Jurkat, Clone E6-1 (cell line): ENCODE measurements at places on chromosomes 5 and 9.

GRCh38 chr9:91564081-91564670 lies 140.5 kb upstream of the NFIL3 start:
- no peak for DNase-seq

DNA sequence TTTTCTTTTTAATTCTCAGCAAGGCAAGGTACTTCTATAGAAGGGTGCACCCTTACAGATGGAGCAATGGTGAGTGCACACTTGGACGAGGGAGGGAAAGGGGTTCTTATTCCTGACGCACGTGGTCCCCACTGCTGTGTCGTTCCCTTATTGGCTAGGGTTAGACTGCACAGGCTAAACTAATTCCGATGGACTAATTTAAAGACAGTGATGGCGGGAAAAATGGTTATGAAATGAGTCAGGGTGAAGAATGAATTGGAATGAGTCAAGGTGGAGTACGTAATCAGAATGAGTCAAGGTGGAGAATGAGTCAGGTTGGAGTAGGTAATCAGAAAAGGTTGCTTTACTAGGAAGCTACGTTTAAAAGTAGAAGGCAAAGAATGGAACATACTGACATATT lies 2.1 kb upstream of the HMGCS1 start:
- DNase-seq: no peak

DNA sequence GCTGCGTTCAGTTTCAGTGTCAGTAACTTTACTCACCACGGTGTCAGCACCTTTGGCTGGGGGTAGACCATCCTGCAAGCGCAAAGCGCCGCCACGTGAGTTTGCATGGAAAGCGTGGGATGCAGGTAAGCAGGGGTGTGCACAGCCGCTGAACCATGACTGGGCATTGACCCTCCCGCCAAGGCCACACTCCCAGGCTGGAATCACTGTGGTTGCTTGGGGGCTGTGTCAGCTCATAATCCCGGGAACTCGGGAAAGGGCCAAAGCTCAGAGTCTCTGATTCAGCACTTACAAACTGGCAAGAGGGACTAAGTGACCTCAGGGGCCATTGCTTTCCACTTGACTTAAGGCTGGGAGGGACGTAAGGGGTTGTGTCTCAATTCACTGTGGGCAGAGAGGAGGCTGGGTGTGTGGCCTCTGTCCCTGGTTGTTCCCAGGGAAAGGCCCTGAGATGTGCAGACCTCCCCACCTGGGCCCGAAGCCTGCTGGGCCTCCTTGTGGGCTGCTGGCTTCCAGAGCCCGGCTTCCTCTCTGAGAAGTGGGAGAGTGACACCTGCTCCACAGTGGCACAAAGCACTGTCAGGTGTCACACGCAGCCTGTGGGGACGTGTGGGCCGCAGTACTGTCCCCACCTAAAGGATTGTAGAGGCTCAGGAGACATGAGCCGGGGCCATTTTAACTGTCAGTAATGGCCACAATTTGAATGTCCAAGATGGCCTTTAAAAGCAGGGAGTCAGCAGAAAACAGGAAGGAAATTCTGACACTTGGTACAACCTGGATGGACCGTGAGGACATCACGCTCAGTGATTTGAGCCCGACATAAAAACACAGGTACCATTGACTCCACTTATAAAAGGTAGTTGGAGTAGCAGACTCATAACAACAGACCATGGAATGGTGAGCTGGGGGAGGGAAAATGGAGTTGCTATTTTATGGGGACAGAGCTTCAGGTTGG lies 16.7 kb downstream of the ABO start:
- no peak for DNase-seq

DNA sequence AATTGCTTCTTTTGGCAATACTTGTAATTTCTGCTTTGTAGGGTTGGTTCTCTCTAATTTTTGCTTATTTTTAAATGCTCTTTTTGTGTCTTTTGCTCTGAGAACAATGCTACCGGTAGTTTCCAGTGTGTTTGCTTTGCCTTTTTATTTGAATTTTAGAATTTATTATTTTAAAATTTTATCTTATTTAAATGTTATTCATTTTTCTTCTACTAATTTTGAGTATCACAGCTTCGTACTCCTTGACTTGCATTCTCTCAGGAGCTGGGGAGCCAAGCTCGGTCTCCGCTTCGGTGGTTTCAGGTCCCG lies 45.9 kb downstream of the ANXA2R start:
- no peak for DNase-seq

DNA sequence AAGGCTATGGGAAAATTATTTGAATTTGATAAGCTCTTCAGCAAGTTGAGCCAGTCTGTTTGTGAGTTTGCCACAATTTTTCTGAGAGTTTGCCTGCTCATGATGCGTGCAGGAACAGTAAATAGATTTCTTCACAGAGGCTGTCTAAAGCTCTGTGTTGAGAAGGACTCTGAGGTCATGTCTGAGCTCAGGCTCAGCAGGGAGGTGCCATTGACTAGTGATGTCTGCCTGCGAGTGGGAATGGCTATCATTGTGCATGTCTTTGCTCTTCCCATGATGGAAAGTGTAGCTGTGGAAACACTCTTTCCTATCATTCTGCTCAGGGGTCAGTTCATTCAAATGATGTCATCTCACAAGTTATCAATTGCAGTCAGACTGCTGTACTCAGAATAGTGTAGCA lies 142.8 kb downstream of the RASEF start:
- no peak for DNase-seq

GRCh38 chr5:157214861-157215513 lies 34.3 kb downstream of the ITK start:
- DNase-seq: no peak

GRCh38 chr5:110304176-110304575 lies 422.3 kb downstream of the TMEM232 start:
- DNase-seq: no peak
